ENCODE measurements at places on chromosomes 16 and 17.
A peak's percentile ranks its signal among the peaks of the same experiment; 100 is the strongest.

DNA sequence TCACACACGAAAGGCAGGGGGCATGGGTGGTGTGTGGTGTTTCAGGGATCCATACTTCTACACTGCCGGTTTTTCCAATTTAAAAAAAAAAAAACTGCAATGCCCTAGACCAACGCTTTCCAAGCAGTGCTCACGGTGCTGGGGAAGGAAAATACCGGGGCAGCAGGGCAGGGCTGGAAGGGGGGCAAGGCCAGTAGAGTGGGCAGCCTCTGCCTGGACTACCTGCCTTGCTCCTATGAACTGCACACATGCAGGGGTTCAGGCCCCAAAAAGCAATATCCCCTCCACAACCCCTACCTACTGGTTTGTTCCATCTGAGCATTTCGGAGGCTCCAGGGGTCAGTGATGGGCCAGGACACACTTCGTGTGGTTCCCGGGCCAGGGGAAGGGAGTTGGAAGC is 29.4 kb downstream of the RPH3AL start:
- no peak for DNase-seq

- no peak for DNase-seq
Observed at GRCh38 chr16:89522287-89522686, 14.1 kb downstream of the SPG7 start.

GRCh38 chr16:29986231-29986630 is 9.2 kb downstream of the HIRIP3 start:
- no peak for DNase-seq

DNA sequence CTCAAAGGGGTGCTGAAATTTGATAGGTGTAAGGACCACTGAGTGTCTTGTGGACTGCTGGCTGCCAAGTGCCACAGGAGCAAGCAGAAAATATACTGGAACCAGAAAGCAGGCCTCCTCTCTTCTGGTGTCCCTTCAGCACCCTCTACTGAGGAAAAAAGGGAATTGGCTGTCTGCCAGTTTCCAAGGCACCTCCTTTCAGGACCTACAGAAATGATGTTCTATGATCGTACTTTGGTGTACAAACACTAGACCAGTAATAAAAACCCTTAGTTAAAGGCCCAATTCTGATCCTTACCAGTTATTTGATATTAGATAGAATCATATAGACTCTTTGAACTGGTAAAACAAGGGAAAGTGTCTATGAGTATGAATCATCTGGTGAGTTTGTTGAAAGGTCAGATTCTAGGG is 35.8 kb upstream of the BCAS3 start:
- peak; percentile 70 for DNase-seq

GRCh38 chr17:2192367-2193057 is 111.1 kb downstream of the SMG6 start:
- DNase-seq, result peak; percentile 99

- no peak for DNase-seq
Observed at GRCh38 chr16:17944345-17944744, 392.2 kb downstream of the NPIPA8 start.

DNA sequence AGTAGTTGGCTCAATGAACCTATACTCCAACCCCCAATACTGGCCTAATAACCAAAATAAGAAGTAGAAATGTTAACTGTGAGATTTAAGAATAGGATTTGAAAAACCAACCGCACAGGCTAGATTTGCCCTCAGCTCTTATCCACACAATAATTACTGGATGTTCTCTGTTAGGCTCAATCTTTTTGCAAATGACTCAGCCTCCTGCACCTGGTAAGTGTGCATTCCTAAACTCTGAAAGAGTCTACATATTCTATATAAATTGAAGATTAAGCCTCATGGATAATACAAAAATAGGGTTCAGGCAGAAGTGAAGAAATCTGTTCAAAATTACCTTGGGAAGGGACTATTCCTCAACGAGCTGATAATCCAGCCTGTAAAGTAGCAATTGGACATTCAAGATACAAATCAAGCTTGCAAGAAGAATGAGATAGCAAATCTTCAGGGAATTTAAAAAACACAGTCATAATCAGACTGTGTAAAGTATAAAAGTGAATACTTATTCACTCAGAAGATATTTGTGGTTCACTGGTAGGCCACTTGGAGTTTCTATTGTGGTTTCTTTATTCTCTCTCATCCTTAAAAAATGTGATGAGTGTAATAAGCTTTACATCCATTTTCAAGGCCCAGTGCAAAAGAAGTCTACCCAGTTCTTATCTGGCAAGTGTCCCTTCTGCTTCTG is 931.9 kb upstream of the SOX9 start:
- no peak for DNase-seq

DNA sequence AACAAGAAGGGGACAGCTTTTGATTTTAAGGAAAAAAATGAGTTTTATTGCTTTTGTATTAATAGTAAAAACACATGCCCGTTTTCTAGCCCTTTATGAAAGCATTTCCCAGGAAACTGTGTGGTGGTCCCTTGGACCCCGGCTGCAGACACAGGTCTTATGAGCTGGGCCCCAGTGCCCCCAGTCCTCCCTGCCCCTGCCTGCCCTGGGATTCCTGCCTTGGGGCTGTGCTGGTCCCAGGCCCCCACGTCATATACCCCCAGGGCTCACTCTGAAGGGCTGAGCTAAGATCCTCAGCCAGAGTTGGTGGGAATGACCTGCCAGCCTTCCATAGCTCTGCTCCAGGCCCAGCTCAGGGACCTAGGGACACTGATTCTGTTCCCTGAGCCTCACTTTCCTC is 30.8 kb downstream of the GINS2 start:
- DNase-seq, result no peak

DNA sequence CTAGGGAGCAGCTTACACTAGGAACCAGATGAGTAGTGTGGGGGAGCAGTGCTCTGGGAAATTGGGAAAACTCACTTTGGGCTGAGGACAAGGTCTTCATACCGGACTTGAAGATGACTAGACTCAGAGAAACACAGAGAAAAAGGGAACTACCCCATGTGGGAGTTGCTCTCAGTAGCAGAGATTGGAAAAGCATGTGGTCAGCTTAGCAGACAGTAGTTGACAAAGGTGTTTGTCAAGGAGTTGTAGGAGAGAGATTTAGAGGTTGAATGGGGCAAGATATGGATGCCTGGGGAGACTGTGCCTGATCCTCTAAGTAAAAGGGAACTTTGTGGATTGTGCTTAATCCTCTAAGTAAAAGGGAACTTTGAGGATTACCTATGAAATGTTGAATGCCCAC is 194.5 kb upstream of the COX10 start:
- DNase-seq, result no peak

- no peak for DNase-seq
Observed at GRCh38 chr16:46549477-46549876, 71.7 kb downstream of the SHCBP1 start.

GRCh38 chr16:56462064-56462796 is 10.9 kb downstream of the OGFOD1 start:
- DNase-seq, result no peak

DNA sequence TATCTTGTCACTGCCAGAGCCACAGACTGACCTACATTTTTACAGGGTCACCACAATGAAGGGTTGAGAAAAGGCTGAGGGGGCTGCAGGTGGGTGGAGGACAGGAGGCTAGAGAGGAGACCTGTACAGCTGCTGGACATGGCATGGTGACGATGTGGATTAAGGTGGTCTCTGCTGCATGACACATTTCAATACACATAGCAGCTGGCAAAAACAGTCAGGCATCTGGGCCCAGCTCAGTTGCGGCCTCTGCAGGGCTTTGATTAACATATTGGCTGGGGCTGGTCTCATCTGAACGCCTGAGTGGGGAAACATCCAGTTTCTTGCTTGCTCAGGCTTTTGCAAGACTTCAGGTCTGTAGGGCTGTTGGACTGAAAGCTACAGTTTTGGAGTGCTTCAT is 265.4 kb upstream of the FOXF1 start:
- no peak for DNase-seq

- DNase-seq, result peak; percentile 57
Observed at GRCh38 chr17:6254036-6254435, 180.9 kb downstream of the AIPL1 start.

DNA sequence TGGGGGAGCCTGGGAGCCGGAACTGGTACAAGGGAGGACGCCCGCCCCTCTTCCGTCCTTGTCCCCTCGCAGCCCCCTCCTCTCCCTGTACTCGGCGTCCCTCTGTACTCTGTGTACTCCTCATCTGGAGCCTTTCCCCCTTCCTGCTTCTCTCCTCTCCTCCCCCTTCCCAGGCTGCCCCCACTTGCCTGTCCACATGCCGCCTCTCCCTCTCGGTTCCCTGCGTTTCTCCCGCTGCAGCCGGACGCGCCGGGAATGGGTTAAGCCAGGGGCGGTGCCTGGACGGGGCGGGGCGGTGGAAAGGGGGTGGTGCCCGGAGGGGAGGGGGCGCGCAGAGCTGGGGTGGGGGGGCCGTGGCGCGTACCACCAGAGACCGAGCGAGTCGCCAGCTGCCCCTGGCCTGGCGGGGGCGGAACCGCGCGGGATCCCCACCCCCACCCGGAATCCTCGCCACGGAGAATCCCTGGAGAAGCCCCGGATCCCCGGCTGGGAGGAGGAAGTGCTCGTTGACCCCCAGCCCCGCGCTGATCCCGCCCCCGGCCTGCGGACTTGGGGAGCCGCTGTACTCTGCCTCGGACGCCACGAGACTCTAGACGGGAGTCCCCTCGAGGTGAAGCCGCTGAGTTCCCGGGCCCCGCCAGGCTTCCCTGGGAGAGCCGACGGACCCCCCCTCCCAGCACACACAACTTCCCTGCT is 22.6 kb downstream of the GJD3 start:
- no peak for DNase-seq

- DNase-seq, result no peak
Observed at GRCh38 chr16:46787909-46788308, 39.8 kb upstream of the MYLK3 start.

GRCh38 chr17:75634754-75635609 is 1.7 kb downstream of the SMIM5 start:
- DNase-seq, result no peak

GRCh38 chr16:2085669-2086068 is 37.9 kb downstream of the TSC2 start:
- DNase-seq, result no peak

- DNase-seq, result no peak
Observed at GRCh38 chr16:31860508-31860907, 13.1 kb upstream of the ZNF267 start.

GRCh38 chr17:54029986-54030385 is 207.3 kb downstream of the KIF2B start:
- no peak for DNase-seq

DNA sequence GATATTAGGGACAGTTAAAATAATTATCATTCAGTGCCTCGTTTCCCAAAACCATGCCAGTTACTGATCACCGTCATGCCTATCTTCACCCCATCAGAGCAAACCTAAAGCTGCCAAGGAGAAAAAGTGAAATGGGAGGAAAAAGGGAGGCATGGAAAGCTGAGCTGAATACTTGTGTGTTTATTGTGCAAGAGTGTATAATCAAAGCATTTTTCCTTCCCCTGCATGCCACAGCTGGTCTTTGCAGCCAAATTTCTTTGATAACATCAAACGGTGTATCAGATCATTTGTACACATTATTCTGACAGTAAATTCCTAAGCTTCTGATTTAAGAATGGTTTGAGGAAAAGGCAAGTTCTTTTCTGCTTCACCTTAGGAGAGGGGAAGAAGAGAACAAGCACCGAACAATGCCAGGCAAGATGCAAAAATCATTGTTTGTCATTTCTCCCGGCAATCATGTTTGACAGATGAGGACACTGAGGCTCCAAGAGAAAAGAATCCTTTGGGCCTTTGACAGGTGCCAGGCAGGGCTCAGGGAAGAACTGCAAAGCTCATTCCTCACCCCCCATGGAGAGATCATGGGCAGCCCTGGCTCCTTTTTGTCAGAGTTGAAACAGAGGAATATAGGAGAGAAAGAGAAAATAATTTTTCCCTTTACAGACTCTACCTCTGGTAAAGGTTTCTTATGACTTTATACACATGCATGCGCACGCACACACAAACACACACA is 51.4 kb upstream of the ARHGAP44 start:
- DNase-seq, result no peak

DNA sequence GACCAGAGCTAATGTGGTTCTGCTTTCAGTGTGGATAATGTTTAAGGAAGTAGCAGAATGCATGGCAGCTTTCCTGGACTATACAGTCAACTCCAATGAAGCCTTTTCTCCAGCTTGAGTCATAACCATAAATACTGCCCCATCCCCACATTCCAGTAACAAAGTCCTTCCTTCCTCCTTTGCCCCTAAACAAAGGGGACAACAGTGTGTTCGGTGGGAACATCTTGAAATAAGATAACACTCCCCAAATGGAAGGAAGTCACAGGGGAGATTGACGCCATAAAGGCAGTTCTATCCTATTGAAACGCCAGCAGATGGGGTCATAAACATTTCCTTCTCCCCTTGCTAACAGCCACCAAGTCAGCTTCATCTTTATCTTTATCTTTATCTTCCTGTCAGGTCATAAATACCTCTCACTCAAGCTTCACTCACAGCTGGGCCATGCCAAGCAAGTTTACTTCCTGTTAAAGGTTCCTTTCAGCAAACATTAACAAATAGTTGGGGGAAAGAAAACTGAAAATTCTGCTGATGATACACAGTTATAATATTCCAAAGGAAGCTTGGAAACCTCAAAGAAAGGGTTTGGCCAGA is 136.7 kb downstream of the SNX11 start:
- peak; percentile 90 for DNase-seq

DNA sequence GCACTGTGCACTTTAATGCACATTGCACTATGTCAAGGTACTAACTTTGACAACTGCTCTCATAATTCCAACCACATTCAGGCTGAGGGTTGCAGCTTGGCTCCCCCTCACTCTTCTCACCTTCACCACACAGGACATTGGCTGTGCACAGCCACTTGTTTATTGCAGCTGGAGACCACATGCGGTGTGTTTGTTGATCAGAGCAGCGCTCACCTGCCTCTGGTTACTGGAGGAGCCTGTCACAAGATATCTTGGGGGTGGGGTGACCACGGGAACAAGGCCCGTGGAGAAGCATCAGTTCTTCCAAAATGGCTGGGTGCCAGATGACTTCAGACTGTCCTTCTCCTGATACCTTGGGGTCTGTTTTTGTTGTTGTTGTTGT is 10.6 kb upstream of the CCL5 start:
- no peak for DNase-seq

- DNase-seq, result no peak
Observed at GRCh38 chr17:72613806-72614292, 478.6 kb downstream of the SLC39A11 start.

DNA sequence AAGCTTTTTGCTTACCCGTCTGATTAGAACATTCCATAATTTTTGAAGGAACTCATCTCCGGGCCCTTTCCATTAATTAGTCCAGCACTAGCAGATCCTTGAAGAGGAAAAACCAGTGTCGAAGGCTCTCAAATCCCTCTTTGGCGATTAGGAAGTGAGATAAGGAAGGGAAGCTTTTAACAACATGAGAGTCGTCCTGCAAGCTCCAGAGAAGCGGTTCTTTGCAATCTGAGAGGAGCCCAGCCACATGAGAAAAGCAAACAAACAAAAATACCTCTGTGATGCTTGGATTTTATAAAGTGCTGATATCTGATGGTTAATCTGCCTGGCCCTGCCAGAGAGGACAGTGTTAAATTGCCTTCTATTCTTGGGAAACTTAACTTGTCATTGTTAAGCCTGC is 339.8 kb upstream of the SALL1 start:
- DNase-seq, result no peak

DNA sequence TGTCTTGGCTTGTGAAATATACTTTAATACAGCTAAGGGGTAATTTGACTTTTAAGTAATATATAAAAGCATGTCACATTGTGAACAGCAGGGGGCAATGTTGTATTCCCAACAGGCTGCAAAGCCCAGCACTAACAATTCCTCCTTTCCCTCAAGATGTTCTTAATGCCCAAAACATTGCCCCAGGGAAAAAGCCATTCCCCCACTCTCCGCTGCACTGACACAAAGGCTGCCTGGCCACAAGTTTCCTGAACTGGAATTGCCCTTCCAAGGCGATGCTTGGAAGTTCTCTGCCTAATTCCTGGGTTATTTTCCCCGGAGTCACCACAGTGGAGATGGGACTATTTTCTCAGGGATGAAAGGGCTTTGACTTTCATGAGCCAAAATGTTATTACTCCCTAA is 27.2 kb downstream of the CLEC16A start:
- peak; percentile 61 for DNase-seq
